ENCODE measurements at places on chromosomes 4 and X.

- no peak for DNase-seq
Observed at GRCh38 chrX:116757491-116757890, 294.7 kb upstream of the CT83 start.

- no peak for DNase-seq
Observed at GRCh38 chr4:139875411-139875825, 209.8 kb downstream of the MGST2 start.

- no peak for DNase-seq
Observed at GRCh38 chr4:166823126-166823525, 411.2 kb downstream of the SPOCK3 start.

GRCh38 chrX:104662694-104663093, 96.7 kb downstream of the IL1RAPL2 start:
- no peak for DNase-seq

- DNase-seq, result no peak
Observed at GRCh38 chr4:82201805-82202641, 171.8 kb downstream of the HNRNPD start.

DNA sequence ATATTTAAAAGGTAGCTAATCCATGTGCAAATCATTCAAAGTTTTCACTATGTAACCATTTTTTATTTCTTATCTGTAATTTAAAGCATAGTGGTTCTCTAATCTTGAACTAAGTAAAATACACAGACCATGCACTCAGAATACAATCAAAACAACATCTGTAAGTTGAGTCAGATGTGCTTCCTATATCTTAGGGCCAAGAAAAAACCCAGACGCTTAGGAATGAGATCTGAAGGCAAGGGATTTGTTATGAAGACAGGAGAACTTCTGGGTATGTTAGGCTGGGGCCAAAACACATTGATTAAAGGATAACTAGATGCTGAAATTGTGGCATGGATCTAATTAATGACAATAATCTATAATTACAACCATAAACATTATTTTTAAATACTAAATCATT, 120.3 kb downstream of the PDE5A start:
- DNase-seq, result no peak

- no peak for DNase-seq
Observed at GRCh38 chr4:46945062-46945461, 36.0 kb upstream of the COX7B2 start.

GRCh38 chr4:180811556-180811955, 1431.6 kb upstream of the TENM3 start:
- no peak for DNase-seq

- DNase-seq, result no peak
Observed at GRCh38 chrX:85244450-85245211, 840 bp downstream of the ZNF711 start.

DNA sequence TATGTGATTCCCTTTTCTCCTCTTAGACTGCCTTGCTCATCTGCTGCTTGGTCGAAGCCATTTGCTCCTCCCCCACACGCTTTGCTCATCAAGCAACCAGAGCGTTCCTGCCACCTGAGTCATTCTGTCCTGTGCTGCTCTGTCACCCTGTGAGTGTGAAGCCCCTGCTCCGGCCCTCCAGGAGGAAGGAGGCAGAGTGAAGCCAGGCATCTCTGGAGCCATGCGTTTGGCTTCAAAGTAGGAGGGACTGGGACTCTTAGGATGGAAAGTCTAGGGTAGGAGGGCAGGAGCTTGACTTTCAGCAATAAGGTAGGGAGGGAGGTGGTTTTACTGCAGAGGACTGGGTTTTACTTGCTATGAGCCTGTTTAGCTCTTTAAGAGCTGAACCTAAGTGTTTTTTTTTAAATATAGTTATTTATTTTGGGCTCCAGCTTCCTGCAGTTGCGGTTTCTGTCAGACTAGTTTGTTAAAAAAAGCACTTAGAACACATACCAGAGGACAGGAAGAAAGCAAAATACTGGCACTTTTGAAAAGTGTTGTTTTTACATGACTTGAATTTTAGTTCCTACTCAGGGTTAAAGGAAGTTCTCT, 63.6 kb downstream of the SPINK2 start:
- peak; percentile 82 for DNase-seq

- no peak for DNase-seq
Observed at GRCh38 chr4:48153791-48154550, 19.9 kb upstream of the TXK start.

DNA sequence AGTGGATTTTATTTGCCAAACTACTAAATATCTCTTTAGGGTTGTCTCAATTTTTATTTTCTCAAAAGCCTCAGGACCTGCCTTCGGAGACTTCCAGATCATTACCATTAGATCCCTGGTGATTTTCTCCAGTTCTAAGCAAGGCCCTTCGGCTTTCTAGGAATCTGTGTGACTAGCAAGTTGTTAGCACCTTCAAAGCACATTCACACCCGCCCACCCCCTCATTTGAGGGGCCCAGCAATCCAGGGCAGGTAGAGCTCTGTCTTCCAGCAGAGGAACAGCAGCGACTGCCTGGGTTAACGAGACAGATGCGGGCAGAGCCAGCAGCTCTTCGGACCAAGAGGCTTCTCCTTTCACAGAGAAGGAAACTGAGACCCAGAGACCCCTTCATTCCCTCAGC, 2.0 kb downstream of the WDR1 start:
- DNase-seq, result no peak

GRCh38 chr4:124713185-124713592, 657 bp upstream of the ANKRD50 start:
- DNase-seq, result no peak

DNA sequence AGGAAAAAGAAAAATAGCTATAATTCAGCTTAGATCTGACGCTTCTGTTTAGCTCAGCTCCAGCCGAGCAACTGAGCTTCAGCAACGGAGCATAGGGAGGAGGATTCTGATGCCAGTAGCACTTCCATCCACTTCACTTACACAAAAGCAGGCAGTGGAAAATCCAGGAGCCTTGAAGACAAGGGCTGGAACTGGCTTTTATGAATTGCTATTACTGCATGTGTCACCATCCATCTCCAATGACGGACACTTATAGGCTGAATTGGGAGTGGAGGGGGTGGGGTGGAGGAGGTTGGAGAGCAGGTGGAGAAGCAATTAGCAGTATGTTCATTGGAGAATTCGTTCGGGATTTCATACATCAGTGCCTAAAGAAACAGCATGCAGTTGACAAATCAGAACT, 15.6 kb downstream of the ENOX2 start:
- no peak for DNase-seq

GRCh38 chrX:151391722-151392121, 5.3 kb upstream of the VMA21 start:
- DNase-seq, result no peak

DNA sequence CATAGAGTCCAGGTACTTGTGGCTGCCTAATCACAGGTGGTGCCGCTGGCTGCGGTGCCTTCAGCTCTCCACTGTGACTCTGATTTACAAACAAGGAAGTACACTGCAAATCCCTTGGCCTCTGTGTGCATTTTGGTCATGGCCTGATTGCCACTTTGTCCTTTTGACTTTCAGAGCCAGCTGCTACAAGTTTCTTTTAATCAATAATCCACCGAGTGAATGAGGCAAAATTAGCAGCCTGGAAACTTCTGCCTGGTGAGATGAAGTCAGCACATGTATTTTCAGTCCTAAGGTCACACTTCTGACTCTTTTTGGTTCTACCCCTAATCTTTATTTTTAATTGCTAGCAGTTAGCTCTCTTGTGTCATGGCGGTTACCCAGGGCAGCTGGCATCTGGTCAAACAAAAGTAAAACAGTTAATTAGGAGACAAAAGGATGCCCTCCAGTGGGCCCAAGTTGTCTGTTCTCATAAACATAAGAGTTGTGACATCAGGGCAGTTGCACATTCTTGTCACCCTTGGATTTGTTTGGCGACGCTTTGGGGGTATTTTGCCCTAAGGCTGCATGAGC, 62.3 kb upstream of the LNX1 start:
- no peak for DNase-seq

DNA sequence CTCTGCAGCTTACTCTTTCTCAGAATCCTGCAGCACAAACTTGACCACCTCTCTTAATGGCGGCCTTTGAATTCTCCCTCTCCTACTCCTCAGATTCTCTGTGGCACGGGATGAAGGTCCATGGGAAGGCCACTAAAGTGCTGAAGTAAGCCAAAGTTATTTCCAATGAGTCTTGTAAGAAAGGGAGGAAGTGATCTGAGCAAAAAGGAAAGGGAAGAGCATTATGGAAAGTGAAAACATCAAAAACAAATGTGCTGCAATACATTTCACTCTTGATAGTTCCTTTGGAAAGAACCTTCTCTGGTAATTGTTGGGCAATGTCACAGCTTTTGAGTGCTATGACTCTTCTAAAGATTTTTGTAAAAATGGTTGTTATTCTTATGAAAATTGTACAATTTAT, 54.3 kb upstream of the CAMK2D start:
- peak; percentile 2 for DNase-seq

DNA sequence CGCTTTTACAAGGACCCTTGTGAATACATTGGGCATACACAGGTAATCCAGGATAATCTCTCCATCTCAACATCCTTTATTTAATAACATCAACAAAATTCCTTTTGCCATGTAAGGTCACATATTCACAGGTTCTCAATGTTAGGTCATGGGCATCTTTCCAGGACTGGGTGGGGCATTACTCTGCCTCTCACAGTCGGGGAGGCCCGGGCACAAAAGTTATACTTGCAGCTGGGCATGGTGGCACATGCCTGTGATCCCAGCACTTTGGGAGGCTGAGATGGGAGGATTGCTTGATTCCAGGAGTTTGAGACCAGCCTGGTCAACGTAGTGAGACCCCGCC, 93.7 kb upstream of the AP1S2 start:
- no peak for DNase-seq

GRCh38 chr4:144104509-144105130, 35.9 kb downstream of the GYPA start:
- no peak for DNase-seq

DNA sequence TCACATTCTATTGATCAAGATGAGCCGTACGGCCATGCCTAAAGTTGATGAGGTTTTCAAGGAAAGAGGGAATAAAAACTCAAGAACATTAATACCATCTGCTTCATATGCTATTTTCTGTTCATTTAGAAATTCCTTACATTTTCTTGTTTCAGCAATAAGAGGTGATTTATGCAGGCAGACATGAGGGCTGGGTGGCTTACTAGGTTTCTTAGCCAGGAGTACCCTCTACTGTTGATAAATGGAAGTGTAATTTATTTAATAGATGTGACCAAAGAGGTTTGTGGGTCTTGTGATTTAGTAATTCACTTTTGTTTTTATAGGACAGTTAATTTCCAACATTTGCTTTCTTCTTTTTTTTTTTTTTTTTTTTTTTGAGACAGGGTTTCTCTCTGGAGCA, 6.4 kb upstream of the SMIM9 start:
- no peak for DNase-seq

DNA sequence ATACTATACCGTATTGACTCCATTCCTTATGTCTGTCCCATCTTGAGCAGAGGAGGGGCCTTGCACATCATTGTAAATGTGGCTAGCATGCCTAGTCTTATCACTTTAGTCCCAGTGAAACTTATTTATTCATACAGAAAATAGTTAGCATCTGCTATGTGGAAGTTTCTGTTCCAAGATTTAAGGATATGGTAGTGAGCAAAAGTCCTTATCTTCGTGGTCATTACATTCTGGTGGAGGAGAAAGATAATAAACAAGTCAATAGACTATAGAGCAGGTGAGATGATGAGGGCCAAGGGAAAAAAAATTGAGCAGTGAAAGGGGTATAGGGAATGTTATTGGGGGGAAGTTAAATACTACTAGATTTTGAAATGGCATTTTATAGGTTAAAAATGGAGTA, 63.4 kb upstream of the PRRG3 start:
- DNase-seq, result no peak

- no peak for DNase-seq
Observed at GRCh38 chrX:82230013-82230412, 1028.1 kb downstream of the SH3BGRL start.

DNA sequence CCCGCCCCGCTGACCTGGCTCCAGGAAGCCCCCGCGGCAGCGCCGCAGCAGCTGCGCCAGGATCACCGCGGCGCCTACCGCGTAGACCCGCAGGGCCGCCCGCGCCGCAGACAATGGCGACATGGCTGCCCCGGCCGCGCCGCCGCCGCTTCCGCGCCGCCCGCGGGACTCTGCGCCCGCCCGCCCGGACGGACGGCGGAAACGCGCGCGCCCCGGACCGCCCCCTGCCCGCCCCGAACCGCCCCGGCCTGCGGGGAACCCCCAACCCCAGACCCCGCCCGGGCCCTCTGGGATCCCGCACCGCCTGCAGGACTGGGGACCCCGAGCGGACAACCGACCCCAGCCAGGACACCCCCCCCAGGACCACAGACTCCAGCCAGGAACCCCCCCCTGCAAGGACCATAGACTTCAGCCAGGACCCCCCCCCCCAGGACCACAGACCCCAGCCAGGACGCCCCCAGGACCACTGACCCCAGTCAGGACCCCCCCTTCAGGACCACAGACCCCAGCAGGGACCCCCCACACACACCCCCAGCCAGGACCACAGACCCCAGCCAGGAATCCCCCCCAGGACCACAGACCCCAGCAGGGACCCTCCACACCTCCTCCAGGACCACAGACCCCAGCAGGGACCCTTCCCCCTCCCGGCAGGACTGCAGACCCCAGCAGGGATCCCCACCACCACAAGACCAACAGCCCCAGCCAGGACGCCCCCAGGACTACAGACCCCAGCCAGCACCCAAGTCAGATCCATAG, at the start of the genes DHRSX and ZBED1:
TSS of gene DHRSX (minus strand) at position 174 of the 756 bp plus-strand sequence. CDS start at position 123, 51 bp downstream.
TSS of gene ZBED1 (minus strand) at position 174 of the 756 bp plus-strand sequence. CDS start 10,257 bp downstream, outside the sequence.
- no peak for DNase-seq

DNA sequence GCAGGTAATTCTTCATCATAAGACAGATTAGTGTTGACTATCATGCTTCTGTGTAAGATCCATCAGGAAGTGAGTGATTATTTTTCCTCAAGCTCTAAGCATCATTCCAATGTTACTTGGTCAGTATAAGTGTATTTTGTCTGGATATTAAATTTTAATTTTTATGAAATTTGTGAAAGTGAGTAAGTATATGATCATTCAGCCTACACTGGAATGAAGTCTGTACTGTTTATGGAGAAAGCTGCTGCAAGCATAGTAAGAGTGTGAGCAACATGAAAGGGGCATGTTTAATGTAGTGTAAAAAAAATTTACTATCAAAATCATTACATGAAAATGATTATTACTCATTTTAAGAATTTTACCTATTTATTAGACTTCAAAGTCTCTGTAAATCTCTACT, 84.8 kb downstream of the IL15 start:
- DNase-seq, result no peak

DNA sequence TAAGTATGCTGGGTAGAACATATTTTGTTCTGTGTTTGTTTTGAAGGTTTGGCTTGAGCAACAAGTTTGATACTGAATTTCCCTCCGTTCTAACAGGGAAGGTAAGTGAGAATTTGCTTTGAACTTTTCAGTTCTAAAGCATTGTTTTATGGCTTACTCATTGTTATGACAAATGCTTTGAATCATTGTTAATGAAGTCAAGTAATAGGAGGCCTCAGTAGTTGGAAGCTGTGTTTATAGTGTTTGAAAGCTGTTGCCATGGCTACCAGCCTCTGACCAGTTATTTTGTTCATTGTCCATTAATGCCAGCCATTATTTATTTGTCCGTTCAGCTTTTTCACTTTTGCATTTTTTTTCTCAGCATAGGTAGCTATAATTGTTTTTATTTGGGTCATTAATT, 14.4 kb downstream of the CHIC1 start:
- DNase-seq, result no peak

DNA sequence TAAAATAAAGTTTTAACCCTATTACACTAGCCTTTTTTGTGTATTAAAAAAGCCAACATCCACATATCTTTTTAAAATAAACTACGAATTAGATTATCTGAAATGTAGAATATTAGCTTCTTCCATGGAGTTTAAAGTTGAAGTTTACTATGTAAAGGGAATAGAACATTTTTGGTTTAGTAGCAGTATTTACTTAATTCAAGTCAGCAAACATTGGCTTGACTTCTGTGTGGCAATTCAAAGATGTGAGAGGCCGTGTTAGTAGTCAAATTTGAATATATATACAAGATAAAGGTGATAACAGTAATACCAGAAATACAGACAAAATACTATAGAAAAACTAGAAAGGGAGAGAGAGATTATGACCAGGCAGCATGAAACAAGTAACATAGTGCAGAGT, 115.1 kb upstream of the IL13RA1 start:
- no peak for DNase-seq

Measured in SIG-M5 (cell line).